Endothelial cell of umbilical vein (primary cell): ENCODE measurements at places on chromosomes 2 and 18. TPM values are rescaled to one million over a fixed set of nuclear protein-coding genes. Genes with fewer than 3 reads are reported as not detected.

DNA sequence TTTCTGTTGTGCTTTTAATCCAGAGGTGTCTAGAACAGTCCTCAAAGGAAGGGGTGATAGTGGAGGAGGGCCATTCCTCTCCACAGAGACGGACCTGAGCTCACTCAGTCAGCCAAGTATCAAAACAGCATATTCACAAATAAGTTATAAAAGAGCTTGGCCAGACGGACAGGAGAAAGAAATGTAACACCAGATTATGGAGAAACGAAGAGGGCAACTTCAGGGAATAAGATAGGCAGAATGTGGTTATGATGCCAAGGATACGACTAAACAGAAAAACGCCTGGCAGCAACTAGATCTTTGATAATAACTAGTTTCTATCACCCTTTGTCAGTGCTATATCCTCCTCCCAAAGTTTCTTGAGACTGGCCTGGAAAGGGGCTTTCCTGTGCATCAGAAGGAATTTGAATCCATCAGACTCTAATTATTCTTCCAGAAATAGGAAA is 42.5 kb downstream of the MAP4K3 start:
- no peak overlapping the region for H3K4me3 ChIP-seq
- no peaks in the 10 kb centered on the region for H3K27me3 ChIP-seq
- H3K27ac ChIP-seq: no peak overlapping the region
- H3K4me1 ChIP-seq: no peaks in the 10 kb centered on the region

GRCh38 chr2:6557737-6558136 is 308.0 kb downstream of the CMPK2 start:
- no peak for DNase-seq
- H3K4me1 ChIP-seq: no peaks in the 10 kb centered on the region
- no peaks in the 10 kb centered on the region for H3K36me3 ChIP-seq

DNA sequence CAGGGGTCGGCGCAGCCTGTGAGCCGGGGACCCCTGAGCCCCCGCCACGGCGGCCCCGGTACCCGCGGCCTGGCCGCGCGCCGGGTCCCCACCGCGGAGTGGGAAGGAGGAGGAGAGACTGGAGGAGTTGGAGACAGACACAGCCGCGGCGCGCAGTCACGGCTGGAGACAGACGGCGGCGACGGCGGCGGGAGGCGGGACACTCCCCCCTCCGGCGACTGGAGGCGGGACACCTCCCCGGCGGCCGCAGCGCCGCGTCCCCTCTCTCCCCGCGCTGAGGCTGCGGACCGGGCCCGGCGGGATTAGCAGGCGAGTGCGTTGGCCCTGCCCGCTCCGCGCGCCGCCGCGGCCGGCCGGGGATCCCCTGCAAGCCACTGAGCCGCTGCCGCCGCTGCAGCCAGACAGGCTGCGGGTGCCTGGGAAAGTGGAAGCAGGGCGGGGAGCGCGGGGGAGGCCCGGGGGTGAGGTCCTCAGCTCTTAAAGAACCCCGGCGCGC is 1.0 kb upstream of the LDLRAD4 start:
- peaks cover 75% of the 10 kb centered on the region for H3K27me3 ChIP-seq
- peak; percentile 47 for DNase-seq
- peaks cover 6% of the 10 kb centered on the region for H3K4me1 ChIP-seq
- H3K27ac ChIP-seq: no peak overlapping the region
- peak overlapping the region; percentile 36 for H3K4me3 ChIP-seq

DNA sequence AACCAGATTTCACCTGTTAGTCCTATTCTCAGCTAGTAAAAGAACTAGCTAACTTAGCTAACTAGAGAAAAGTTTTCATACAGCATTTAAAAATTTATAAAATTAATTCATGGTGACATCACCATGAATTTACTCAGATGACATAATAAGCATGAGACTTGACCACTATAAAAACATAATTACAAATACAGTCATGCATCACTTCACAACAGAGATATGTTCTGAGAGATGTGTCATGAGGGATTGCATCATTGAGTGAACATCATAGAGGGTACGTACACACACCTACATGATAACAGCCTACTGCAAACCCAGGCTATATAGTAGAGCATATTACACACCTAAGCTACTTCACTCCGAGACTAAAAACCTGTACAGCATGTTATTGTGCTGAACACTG is 481.3 kb upstream of the CHAC2 start:
- no peak overlapping the region for H3K27ac ChIP-seq
- H3K4me3 ChIP-seq: no peak overlapping the region
- H3K36me3 ChIP-seq: no peaks in the 10 kb centered on the region
- no peaks in the 10 kb centered on the region for H3K4me1 ChIP-seq
- H3K27me3 ChIP-seq: no peaks in the 10 kb centered on the region

LRRTM1 gene
- not detected in 2 replicates for total RNA-seq

- H3K4me3 ChIP-seq: no peak overlapping the region
- no peaks in the 10 kb centered on the region for H3K4me1 ChIP-seq
Observed at GRCh38 chr2:234869164-234869563, 82.7 kb upstream of the SH3BP4 start.

DNA sequence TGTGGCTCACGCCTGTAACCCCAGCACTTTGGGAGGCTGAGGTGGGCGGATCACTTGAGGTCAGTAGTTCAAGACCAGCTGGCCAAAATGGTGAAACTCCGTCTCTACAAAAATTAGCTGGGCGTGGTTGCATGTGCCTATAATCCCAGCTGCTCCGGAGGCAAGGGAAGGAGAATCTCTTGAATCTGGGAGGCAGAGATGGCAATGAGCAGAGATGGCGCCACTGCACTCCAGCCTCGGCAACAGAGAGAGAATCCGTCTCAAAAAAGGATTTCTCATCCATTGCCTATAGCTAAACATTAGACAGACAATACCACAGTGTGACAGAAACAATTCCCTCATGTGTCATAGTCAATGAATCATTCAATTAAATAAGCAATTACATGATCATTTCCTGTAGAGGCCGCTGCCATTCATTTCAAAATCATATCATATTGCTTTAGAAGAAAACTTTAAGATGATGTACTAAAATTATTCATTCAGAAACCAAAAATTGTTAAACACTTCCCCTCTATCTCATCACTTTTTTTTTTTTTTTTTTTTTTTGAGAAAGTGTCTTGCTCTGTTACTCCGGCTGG is 69.5 kb upstream of the TGIF1 start:
- H3K27me3 ChIP-seq: no peaks in the 10 kb centered on the region
- DNase-seq: peak; percentile 19
- no peaks in the 10 kb centered on the region for H3K4me1 ChIP-seq
- H3K4me3 ChIP-seq: no peak overlapping the region

GRCh38 chr2:52260904-52261303 is 1229.0 kb upstream of the NRXN1 start:
- H3K4me3 ChIP-seq: no peak overlapping the region
- H3K27ac ChIP-seq: no peak overlapping the region
- H3K27me3 ChIP-seq: no peaks in the 10 kb centered on the region
- DNase-seq: no peak

- H3K27me3 ChIP-seq: no peaks in the 10 kb centered on the region
- no peaks in the 10 kb centered on the region for H3K36me3 ChIP-seq
Observed at GRCh38 chr2:112791693-112792230, 7.5 kb upstream of the IL1A start.

DNA sequence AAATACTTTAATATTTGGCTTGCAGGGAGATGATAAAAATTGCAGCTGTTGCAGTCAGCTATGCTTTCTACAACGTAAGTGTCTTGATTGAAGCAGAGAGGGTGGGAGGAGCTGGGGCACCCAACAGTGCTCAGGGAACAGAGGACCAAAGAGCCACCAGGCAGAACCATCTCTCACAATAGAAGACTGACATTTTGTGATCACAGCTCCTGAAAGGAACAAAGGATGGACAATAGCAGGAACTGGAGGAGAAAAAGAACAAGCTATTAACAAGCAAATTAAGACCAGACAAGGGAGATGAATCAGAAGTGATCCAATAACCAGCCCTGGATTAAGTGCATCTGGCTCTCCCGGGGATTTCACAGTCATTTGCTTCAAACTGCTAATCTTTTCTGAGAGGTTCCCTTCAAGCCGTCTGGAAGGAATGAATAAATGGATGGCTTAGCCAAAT is 65.7 kb upstream of the SMAD2 start:
- peaks cover 2% of the 10 kb centered on the region for H3K27me3 ChIP-seq
- H3K27ac ChIP-seq: no peak overlapping the region
- H3K4me1 ChIP-seq: no peaks in the 10 kb centered on the region
- H3K36me3 ChIP-seq: no peaks in the 10 kb centered on the region

- no peak overlapping the region for H3K4me3 ChIP-seq
- no peaks in the 10 kb centered on the region for H3K27me3 ChIP-seq
- H3K36me3 ChIP-seq: no peaks in the 10 kb centered on the region
- H3K27ac ChIP-seq: no peak overlapping the region
- DNase-seq: no peak
Observed at GRCh38 chr18:50115095-50115494, 79.9 kb downstream of the MYO5B start.

DNA sequence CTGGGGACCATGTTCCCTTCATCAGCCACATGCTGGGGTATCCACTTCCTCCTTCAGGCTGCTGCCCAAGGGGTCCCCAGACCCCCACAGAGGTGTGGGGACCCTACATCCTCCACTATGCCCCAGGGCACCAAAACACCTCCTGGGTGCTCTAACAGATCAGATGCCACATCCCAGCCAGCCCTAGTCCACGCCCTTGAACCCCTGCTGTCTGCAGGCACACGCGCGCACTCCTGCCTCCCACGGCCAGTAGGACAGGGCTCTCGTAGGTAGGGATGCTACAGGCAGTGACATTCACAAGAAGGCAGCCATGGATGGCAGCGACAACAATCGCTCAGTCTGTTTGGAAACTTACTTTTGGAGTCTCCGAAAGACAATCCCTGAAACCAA is 3.0 kb upstream of the GPC1 start:
- DNase-seq: no peak
- peaks cover 10% of the 10 kb centered on the region for H3K27me3 ChIP-seq
- H3K36me3 ChIP-seq: no peaks in the 10 kb centered on the region
- no peaks in the 10 kb centered on the region for H3K4me1 ChIP-seq

LRP1B gene
- total RNA-seq: 0.07 TPM in 2 replicates

DNA sequence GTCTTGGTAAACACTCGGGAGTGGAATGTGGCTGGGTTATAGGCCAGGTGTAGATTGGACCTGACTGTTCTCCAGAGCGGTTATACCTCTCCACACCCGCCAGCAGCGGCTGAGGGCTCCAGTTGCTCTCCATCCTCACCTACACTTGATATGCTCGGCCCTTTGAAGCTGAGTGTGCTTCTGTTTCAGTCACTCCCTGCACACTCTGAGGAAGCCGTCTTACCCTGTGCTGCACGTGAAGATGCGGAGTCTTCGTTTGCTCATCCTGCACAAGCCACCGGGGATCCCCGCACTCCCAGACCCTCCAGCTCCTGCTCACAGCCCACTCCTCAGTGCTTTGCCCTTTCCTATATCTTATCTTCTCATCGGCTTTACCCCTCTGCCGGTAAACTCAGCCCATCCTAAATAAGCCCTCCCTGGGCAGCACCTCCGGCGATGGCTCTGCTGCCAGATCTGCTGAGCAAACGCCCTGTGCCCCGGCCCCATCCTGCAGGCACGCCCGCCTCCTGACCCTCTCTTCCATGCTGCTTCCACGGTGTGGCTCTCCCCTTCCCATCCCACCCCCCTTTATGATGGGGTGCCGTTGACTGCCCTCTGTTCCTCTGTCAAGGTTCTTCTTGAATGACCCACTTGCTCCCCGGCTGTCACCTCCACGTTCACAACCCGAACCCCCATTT is 47.3 kb upstream of the ODC1 start:
- no peak overlapping the region for H3K27ac ChIP-seq
- H3K4me1 ChIP-seq: no peaks in the 10 kb centered on the region
- DNase-seq: no peak
- no peak overlapping the region for H3K4me3 ChIP-seq
- no peaks in the 10 kb centered on the region for H3K36me3 ChIP-seq
- H3K27me3 ChIP-seq: no peaks in the 10 kb centered on the region

TIGD1 gene
- total RNA-seq: 2.9 and 3.3 TPM in 2 replicates

- no peaks in the 10 kb centered on the region for H3K36me3 ChIP-seq
- H3K27ac ChIP-seq: no peak overlapping the region
- H3K4me1 ChIP-seq: peaks cover 18% of the 10 kb centered on the region
- peaks cover 3% of the 10 kb centered on the region for H3K27me3 ChIP-seq
- DNase-seq: no peak
- H3K4me3 ChIP-seq: no peak overlapping the region
Observed at GRCh38 chr18:13269521-13270011, 51.0 kb downstream of the LDLRAD4 start.

LRRC30 gene
- total RNA-seq: not detected in 2 replicates

DNA sequence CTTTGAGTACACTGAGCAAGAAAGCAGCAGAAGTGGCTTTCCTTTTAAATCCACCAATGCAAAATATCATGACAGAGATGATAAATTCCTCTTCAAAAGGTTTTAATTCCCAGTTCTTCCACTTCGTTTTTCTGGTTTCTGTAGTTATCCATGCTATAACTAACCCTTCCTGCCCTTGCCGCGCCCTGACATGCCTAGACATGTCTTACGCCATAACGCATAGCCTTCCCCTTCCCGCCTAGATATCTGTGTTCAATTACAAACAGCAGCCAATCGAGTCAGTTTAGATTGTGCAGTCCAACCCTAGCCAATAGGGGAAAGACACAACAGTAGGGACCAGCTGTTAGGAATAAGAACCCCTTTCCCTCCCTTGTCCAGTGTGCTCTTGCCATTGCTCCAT is 16.1 kb downstream of the PRPF40A start:
- H3K27ac ChIP-seq: no peak overlapping the region
- H3K27me3 ChIP-seq: no peaks in the 10 kb centered on the region
- H3K4me3 ChIP-seq: no peak overlapping the region
- H3K36me3 ChIP-seq: peaks cover 5% of the 10 kb centered on the region
- no peaks in the 10 kb centered on the region for H3K4me1 ChIP-seq

GRCh38 chr2:133334923-133335322 is 233.3 kb downstream of the NCKAP5 start:
- no peaks in the 10 kb centered on the region for H3K4me1 ChIP-seq
- H3K27ac ChIP-seq: no peak overlapping the region
- H3K4me3 ChIP-seq: no peak overlapping the region
- no peaks in the 10 kb centered on the region for H3K27me3 ChIP-seq
- no peaks in the 10 kb centered on the region for H3K36me3 ChIP-seq

RFX8 gene
- 0.46 and 1.00 TPM in 2 replicates for total RNA-seq

- H3K4me3 ChIP-seq: peak within 1 kb of the TSS; percentile 53
- peaks cover 6% of the 10 kb centered on the region for H3K4me1 ChIP-seq
- peak; percentile 43 for DNase-seq
- H3K27me3 ChIP-seq: no peaks in the 10 kb centered on the region
- H3K36me3 ChIP-seq: no peaks in the 10 kb centered on the region
- H3K27ac ChIP-seq: no peak within 1 kb of the TSS
Observed at GRCh38 chr2:218781691-218782527, at the start of gene CYP27A1. CYP27A1 (plus strand) TSS chr2:218782147; CDS start chr2:218782183, 36 bp downstream.

CD226 gene
- 0.20 and 0.25 TPM in 2 replicates for total RNA-seq

DNA sequence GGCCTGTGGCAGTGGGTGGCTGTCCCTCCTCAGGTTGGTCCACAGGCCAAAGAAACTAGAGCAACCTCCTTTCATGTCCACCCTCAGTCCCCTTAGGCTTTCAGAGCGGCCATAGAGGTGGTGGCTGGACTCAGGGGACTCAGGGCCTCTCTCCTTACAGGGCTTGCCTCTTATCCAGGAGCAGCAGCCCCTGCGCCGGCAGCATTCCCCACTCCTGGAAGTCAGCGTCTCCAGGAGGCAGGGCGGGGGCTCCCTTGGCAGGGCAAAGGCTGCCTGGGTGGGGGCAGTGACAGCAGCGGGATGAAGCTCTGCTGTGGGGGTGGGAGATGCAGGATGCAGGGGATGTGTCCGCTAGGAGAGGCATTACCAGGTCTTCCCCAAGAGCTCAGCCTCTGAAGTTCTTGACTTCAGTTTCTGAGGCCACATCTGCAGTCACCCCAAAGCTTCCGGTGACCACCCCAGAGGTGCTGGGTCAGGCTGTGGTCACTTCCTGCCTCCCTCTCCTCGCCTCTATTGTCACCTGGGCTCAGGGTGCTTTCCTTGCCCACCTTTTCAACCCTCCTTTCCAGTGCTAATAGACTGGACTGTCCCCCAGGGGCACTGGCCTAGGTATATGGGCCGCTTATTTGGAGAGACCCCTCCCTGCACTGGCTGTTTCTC is 8.6 kb upstream of the GPR55 start:
- DNase-seq: no peak
- H3K27ac ChIP-seq: no peak overlapping the region
- H3K4me1 ChIP-seq: no peaks in the 10 kb centered on the region
